ENCODE measurements at places on chromosomes 13 and 19.
A peak's percentile ranks its signal among the peaks of the same experiment; 100 is the strongest.

GRCh38 chr19:16951529-16951928 is 62.7 kb downstream of the F2RL3 start:
- DNase-seq: no peak

DNA sequence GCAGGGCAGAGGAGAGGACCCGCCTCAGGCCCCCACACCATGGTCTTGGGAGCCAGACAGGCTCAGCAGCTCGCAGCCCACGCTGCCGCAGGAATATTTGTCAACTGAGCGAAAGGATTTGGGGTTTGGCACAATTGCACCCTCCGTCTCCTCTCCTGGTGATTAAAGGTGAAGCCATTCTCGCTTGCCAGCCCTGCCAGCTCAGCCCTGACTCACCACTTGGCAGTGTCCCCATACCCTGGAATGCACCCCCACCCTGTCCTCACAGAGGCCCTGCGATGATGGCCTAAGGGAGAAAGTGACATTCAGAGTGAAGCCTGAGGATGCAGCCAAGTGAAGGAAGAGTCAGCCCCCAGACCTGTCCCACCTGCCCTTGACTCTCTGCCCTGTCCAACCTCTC is 18.8 kb downstream of the CYTH2 start:
- no peak for DNase-seq

- peak; percentile 44 for DNase-seq
These were observed 962 bp upstream of the IRS2 start for GRCh38 chr13:109787135-109787954.

GRCh38 chr13:77345150-77345780 is 18.4 kb upstream of the MYCBP2 start:
- DNase-seq: peak; percentile 96

GRCh38 chr19:14248578-14249011 is 42.6 kb upstream of the ADGRL1 start:
- DNase-seq: peak; percentile 67

DNA sequence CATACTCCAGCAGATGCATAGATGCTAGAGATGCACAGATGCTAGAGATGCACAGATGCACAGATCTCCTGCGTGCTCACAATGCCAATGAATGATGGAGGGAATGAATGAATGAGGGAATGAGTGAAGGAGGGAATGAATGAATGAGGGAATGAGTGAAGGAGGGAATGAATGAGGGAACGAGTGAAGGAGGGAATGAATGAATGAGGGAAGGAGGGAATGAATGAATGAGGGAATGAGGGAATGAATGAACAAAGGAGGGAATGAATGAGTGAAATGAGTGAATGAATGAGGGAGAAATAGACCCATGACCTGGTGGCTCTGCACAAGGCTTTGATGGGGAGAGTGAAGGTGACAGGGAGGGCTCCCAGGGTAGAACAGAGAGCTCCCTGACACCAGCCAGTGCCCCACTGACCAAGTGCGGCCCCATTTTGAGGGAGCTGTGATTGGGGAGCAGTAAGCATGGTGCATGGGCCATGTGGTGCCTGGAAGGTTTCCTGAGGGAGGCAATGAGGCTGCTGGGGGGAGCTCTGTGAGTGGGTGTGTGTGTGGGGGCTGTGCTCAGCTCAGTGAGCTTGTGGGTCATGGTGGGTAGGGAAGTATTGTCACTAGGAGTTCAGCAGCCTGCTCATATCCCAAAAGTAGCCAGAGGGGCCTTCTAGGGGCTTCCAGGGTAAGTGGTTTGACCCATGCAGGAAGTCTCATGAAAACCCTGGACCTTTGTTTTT is 12.7 kb downstream of the SLC27A1 start:
- no peak for DNase-seq

DNA sequence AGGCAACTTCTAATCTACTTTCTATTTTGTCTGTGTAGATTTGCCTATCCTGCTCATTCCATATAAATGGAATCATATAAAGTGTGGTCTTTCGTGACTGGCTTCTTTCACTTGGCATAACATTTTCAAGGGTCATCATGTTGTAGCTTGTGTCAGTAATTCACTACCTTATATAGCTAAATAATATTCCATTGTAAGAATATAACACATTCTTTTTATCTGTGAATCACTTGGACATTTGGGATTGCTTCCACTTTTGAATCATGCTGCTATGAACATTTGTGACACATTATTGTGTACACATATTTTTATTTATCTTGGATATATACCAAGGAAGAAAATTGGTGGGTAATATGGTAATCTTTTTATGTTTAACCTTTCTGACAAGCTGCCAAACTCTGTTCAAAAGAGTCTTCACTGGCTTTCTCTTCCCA is 89.0 kb upstream of the CSNK1A1L start:
- peak; percentile 80 for DNase-seq

- DNase-seq: no peak
These were observed 187.1 kb downstream of the KATNAL1 start for GRCh38 chr13:30120133-30120822.

GRCh38 chr13:21613791-21614190 is 9.8 kb upstream of the MICU2 start:
- DNase-seq: no peak

DNA sequence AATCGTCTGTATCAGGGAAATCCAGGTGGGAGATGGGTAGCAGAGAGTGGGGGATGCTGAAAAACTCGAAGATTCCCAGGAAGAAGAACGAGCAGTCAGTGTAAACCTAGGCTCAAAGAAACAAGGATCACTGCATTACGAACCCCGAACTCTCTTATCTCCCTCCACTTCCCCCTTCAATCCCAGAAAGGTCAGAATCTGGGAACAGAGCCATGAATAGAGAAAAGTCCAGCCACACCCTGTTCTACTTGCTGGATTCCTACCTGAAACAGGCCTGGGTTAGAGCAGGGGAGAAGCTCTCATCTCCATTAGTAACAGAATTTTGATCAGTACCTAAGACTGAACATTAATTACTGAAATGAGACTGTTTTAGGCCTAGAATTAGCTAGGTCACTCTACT is 24.4 kb downstream of the EPSTI1 start:
- DNase-seq: peak; percentile 33

GRCh38 chr13:46317120-46317519 is 69.9 kb downstream of the RUBCNL start:
- DNase-seq: no peak

DNA sequence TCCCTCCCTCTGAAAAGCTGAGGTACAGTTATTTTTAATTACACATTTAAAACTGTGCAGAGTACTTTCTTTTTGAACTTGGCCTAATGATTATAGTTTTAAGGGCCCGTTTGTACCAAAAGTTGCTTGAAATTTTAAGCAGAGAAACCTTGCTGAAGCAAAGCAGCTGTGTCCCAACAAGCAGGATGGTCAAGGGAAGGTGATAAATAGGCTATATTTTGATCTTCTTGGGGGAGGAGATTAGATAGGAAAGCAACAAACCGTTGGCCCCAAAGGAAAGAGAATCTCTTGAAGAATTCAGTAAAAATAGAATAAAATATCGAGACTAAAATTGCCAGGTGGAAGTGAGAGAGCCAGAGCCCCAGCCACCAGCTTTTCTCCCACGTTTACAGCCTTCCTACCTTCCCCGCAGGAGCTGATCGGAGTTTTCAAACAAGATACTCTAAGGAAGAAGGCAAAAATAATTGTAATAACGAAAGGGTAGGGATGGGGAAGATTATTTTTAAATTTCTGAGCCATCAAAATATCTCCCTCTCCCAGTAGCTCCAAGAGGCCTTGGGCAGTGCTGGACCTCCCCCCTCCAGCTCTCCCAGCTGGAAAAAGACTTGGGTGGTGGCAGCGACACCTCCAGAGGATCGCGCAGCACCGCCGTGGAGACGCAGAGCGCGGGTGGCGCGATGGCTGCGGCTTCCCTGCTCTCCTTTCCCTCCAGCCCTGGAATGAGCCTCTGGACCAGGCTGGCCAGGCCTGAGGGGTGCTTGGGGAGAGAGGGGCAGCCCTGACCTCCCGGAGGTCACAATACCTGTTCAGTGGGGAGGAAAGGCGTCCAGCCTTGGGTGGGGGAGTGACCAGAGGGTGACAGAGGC is 5.8 kb downstream of the ZIC2 start:
- DNase-seq: no peak

- no peak for DNase-seq
These were observed 129.3 kb upstream of the SERP2 start for GRCh38 chr13:44244288-44244687.

- DNase-seq: no peak
These were observed 48.4 kb downstream of the CAB39L start for GRCh38 chr13:49395451-49395865.
